Activated CD8-positive, alpha-beta T cell treated with anti-CD3 and anti-CD28 coated beads, Interleukin-2, amount 10 ng/mL, durations not matched to agents 7 days and 5 days (primary cell): ENCODE measurements at places on chromosomes 2 and 18.

- no peak for DNase-seq
These were observed 4.4 kb upstream of the ACTG2 start for GRCh38 chr2:73888388-73888787.

DNA sequence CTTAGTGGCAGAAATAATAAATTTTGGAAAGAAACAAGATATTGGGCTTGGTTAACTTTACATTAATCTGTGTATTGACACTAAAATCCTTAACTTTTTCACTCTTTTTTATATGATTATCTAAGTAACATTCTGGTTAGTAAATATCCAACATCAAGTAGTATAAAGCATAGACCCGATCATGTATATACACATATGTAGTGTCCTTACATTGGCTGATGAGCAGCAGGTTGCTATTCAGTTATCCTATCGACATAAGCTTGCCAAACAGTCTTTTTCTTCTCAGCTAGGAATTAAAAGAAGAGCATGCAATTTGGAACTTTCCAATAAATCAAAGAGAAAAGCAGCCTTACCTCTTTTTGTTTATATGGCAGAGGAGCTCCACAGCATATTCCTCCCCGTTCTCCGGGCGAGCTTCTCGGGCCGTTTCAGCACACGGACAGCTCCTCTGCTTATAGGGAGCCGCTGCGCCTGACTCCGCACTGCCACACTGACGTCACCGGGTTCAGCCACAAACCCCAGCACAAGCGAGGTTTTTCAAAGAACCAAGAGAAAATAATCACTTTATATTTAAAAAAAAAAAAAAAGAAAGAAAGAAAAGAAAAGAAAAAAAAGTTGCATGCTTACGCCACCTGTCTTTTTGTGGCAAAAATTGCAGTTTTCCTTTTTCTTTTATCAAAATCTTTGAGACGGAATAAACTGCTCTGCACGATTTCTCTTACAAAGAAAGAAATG is at the start of gene SCG2:
TSS of gene SCG2 (minus strand) at position 430 of the 735 bp plus-strand sequence. CDS start 3,079 bp downstream, outside the sequence.
- peak; percentile 76 for DNase-seq

DNA sequence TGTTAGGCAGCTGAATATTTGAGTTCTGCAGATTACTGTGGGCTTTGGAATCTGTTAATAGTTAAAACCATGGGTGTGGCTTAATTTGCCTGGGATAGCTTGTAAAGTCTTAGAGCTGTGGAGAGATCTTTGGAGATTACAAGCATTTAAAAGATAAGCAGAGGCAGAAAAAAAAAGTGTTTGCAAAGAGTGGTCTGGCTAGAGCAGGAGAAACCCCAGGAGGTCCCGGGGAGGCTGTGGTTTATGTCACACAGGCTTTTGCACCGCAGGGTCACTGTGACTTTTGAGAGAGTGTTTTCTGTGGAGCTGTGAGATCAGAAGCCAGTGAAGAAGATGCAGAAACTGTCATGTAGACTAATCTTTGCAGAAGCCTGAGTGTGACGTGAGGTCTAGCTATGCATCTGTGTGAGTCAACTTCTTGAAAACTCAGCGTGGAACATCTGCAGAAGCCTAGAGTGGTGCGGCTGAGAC is 49.0 kb downstream of the SETBP1 start:
- DNase-seq: peak; percentile 62

DNA sequence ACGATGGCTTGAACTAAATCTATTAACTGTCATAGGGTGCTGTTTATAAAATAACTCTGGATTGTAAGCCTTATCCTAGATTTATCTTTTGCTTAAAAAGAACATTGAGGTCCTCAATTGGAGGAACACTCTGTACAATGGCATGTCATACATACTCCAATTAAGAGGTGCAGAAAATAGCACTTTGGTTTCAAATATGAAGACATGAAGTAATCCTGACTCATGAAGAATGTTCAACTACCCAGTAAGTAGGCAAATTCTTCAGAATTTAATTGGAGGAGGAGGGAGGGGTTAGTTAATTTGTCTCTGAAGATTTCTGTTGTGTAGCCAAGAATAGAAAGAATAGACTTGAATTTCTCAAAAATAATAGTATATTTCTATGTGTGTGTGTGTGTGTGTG is 36.1 kb downstream of the DCC start:
- no peak for DNase-seq

- DNase-seq: no peak
These were observed 24.5 kb upstream of the PPP4R1 start for GRCh38 chr18:9638886-9639285.
